ENCODE measurements at places on chromosomes 6 and 20.
A peak's percentile ranks its signal among the peaks of the same experiment; 100 is the strongest.

DNA sequence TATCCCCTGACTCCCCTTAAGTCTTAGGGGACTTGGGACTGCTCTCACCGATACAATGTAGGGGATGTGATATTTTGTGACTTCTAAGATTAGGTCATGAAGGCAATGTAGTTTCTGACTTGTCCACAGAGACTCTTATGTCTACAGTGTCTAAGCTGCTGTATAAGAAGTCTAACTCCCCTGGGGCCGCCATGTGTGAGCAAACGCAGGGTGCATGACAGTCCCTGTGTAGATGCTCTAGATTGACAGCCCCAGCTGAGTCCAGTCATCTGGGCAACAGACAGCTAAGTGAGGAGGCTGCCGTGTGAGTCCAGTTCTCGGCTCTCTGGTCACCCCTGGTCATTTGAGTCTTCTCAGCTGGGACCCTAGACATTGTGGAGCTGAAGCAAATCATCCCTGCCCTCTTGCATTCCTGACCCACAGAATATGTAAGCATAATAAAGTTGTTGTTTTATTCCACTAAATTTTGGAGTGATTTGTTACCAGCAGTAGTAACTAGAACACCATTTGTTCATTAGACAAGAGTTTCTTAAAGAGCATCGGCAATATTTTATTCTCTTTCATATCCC is 743.3 kb upstream of the CHD6 start:
- DNase-seq, result no peak

DNA sequence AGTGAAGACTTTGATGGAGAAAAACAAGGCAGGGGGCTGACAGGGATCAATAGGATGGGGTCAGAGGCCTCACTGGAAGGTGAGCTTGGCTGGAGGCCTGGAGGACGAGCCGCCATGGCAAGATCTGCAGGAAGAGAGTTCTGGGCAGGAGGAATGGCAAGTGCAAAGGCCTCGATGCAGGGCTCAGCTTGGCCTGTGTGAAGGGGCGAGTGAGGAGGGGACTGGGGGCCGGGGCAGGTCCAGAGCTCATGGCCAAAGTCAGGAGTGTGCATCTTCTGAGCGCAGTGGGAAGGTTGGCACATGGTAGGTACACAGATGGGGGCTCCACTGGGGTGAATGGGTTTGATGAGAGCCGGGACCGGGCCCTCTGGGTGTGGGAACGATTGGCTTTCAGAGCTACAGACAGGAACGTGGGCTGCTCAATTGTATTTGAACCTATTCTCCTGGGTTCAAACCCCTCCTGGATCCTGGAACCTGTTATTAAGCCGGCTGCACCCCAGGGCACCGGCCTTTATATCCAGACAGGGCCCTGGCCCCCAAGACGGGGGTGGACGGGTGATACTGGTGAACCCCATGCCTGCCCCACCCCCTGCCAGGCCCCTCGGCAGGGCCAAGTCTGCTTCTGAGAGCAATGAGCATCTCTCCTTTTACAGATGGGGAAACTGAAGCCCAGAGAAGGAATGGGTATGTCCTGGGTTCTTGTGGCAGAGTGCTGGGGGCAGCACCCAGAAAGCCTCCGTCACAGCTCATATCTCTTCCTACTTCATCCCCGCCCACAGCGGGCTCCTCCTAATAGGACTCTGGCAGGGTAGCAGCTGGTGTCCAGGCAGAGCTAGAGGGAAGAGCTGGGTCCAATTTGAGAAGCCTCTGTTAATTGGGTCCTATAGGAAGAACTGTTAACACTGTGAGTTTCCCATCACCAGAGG is 106.1 kb downstream of the CEBPB start:
- no peak for DNase-seq

DNA sequence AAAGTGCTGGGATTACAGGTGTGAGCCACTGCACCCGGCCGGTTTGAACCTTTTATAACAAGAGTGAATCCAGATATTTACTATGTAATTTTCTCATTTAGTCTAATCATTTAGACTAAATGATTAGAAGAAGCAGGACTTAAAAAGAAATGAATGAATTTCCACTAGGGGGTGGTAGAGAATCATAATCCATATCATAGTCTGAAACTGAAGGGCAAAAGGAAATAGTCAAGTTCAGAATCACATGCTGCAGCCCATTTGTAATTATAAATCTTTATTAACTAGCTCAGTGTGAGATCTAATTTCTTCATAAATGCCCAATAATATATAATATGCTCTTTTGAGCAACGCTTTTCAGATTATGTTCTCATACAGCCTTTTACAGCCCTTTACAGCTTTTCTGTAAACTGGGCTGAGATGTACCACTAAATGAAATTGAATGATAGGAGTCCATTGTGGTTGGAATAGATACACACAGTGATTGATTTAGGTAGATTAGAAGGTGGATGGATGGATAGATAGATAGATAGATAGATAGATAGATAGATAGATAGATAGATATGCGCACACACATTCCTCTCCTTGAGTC is 31.8 kb downstream of the PSMB9 start:
- DNase-seq, result no peak

- DNase-seq, result no peak
Observed at GRCh38 chr6:112180095-112180820, 74.1 kb downstream of the LAMA4 start.

DNA sequence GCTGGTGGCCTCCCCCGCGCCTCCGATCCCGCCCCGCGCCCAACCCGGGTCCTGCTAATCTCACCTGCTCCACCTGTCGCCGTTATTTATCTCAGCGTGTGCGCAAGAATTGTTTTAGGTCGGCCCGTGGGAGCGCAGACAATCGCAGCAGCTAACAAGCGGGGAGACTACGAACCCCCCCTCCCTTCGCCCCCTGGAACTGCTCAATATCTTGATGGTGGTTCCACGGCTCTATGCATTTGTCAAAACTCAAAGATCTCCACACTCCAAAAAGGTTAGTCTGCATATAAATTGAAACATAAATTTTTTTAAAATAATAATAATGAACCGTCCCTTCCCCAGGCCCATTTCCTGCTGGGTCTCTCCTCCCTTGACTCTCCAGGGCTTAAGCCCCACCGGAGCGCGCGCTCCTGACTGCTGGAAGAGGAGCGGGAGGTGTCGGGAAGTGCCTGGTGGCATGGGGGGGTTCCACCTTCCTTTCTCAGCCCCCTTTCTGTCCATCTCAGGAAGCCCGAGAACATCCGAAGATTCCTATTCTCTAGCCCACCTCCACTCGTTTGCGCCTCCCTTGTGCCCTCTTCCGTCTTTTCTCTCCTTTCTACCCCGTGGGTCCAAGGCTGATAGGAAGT is 1.6 kb upstream of the MDGA1 start:
- peak; percentile 44 for DNase-seq

- no peak for DNase-seq
Observed at GRCh38 chr6:148747145-148747470, 278 bp downstream of the UST start.

DNA sequence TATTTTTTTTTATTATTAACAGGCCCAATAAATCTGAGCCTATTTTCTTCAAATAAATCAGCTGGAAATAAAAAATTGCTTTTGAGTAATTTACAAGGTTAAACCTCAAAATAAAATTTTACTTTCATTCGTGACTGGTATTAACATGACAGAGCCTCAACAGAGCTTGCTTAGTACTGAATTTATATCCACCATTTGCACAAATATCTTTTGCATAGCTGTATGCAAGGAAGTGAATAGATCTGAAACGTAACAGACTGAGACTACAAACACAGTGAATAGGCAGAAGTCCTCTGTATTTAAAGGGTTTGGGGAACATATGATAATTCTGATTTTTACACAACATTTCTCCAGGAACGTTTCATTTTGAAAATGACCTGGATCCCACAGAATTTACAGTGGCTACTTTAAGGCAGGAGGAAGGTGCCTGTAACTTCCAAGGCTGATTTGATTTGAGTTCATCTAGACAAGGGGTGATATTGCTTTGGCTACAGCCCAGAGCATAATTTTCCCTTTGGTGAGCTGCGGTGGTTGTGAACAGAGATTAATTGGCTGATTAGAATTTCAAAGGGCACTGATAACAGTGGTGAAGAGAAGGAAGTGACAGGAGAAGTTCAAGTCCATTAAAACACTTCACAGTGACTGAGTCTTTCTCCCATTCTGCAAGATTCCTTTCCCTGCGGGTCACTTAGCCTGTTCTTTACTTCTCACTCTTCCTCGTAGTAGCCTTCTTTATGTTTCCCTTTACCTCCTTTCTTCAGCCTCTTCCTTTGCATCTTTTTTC is 121.2 kb upstream of the SASH1 start:
- DNase-seq, result no peak

DNA sequence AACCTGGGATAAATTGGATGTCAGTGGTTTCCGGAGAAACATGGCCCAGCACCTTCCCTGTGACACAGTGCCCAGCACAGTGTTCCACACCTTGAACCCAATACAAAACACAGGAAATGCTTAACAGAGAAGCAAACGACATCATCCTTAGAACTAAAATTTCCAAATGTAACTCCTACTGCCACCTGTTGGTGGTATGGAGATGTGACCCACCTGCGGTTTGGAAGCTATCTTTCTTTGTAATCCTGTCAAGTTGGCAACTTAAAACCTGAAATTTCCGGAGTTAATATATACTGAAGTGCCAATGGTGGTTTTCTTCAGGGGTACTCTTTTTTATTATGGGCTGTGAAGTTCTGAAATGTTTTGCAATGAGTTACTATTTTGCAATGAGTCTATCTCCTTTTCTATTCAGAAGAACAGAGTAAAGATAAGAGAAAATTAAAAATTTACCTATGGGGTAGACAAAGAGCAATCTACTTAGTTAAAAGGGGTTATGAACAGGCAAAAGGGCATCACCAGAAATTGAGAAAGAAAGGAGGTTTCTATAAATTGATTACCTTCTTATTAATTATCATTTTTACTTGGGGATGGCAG is 658.8 kb downstream of the PTPRT start:
- no peak for DNase-seq

- no peak for DNase-seq
Observed at GRCh38 chr20:21921251-21921650, 215.8 kb downstream of the PAX1 start.

DNA sequence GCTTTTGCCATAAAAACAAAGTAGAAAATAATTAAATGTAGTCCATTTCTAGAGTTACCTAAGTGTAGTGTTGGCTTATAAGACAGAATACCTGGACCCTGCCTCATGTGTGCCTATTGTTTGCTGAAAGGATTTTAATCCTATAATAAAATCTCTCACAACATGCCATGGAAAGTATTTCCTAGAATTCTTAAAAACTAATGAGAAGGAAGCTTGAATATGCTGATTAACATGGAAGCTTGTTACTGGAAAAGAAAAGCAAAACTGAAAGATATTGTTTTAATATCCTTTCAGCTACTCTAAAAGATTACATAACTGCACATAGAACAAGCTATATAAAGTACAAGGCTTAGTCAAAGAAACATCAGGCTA is 18.0 kb upstream of the FAM135A start:
- no peak for DNase-seq

- DNase-seq, result no peak
Observed at GRCh38 chr6:42294759-42295158, 77.1 kb upstream of the MRPS10 start.
